ENCODE measurements at places on chromosomes 16 and 17.
A peak's percentile ranks its signal among the peaks of the same experiment; 100 is the strongest.

DNA sequence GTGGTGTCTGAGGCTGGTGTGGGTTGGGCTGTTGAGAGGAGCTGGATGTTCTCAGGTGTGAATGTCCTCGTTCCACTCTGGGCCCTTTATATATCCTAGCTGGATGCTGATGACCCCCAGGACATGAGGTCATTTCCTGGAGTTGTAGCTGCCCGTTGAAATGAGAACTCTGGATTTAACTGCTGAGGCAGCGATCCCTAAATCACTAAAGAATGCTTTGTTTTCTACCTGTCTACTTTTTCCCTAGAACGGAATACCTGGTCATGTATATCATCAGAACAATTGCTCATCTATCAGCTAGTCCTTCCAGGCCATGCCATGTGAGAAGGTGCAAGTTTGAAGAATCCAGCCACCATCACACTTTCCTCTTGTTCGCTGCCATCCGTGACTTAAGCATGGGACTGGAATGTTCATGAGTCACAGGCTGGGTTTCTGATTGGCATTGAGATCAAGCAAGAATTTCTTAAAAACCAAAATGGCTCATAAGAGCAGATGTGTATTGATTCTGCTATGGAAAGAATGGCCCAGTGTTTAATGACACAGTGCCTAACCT is at the start of gene KRTAP2-3:
TSS of gene KRTAP2-3 (minus strand) at position 63 of the 553 bp plus-strand sequence. CDS start 64 bp downstream, outside the sequence.
- peak; percentile 14 for DNase-seq

- DNase-seq = no peak
Observed at GRCh38 chr17:82050761-82051641, 610 bp downstream of the RFNG start.

- no peak for DNase-seq
Observed at GRCh38 chr17:77510133-77510796, 369.5 kb downstream of the SEC14L1 start.

DNA sequence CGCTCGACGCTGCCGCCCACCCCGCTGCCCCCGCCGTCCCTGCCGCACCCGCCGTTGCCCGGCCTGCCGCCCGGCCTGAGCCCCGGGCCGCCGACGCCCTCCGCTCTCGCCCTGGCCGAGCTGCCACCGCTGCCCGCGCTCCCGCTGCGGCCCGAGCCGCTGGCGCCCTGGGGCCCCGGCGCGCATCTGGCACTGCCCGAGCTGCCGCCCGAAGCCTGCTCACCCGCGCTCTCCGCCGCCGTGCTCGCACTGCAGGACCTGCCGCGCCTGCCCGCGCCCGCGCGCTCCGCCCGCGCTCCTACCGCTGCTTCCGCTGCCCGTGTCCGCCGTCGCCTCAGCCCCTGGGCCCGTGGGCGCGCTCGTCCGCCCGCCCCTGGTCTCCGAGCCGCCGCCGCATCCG is 8.4 kb upstream of the CLDN9 start:
- DNase-seq = no peak

DNA sequence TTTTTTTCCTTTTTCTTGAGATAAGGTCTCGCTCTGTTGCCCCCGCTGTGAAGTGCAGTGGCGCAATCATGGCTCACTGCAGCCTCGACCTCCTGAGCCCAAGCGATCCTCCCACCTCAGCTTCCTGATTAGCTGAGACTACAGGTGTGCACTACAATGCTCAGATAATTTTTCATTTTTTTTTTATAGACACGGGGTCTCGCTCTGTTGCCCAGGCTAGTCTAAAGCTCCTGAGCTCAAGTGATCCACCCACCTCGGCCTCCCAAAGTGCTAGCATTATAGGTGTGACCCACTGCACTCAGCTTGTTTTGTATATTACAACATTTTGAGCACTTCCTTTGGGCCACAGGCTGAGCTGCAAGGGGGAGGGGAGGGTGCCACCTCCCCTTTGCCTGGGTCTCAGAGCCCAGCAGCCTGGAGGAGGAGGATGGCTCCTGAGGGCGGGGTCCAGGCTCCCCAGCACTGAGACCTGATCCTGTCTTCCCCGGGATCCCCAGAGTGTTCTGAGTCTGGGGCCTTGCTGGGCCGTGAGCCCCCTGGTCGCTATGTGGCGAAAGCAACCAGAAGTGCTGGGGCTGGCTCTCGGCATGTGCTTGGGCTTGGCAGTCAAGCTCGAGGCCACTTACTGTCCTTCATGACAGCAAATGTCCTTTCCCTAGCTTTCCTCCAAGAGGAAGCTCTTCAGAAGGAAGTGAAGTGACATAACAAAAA is 8.1 kb downstream of the DEF8 start:
- peak; percentile 91 for DNase-seq

- no peak for DNase-seq
Observed at GRCh38 chr16:72956124-72957064, 91.5 kb downstream of the ZFHX3 start.

- no peak for DNase-seq
Observed at GRCh38 chr17:9798724-9799123, 7.3 kb upstream of the DHRS7C start.

GRCh38 chr16:23348579-23349469 is 46.7 kb downstream of the SCNN1B start:
- no peak for DNase-seq

GRCh38 chr16:48004141-48004695 is 151.6 kb downstream of the ABCC12 start:
- no peak for DNase-seq

DNA sequence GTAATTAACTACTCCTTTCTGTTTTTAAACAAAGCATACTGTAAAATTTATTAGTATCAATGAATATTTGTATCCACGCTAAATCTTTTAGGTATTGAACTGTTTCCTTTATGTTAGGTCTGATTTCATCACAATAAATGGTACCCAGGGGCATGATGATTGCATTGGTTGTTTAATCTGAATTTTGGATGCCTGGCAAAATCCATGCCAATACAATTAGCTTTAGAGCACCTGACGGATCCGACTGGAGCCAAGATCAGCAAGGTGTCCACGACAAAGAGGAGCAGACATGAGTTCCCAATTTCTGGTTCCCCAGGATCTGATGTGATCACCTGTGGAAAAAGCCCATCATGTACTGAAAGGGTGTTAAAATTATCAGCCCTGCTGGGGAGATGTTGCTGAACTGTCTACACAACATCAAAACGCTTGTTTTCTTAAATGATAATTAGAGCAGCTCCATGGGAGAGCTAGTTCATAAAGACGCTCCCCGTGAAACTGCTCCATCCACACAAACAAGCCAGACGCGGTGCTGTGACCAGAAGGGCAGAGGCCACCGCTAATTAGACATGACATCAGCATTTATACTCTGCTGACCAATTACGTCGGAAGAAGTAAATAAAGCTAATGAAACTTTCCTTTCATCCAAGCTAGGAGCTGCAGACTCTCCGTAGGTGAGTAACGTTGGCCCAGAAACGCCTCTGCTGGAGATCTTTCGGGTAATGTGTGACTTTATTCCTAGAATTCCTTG is 151.7 kb downstream of the CPPED1 start:
- no peak for DNase-seq

GRCh38 chr16:24165273-24165672 is 90.9 kb upstream of the CACNG3 start:
- DNase-seq = no peak

GRCh38 chr17:46895171-46895570 is 27.8 kb upstream of the GOSR2 start:
- no peak for DNase-seq

DNA sequence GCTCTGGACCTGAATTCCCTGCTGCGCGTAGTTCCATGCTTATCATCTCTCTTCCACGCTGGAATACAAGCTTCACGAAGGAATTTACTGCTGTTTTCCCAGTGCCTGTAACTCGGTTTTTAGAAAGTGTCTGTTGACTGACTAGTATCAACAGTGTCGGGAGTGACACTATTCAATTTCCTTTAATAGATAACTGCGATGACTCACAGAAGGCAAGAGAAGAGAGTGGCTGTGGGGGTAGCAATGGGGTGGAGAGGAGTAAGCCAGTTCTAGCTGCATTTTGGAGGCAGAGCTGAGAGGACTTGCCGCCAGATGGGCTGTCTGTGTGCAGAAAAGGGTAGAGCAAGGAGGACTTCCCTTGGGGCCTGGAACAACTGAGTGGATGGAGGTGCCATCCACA is 25.2 kb downstream of the B4GALNT2 start:
- DNase-seq = no peak

- peak; percentile 20 for DNase-seq
Observed at GRCh38 chr16:72044825-72045359, 9.4 kb upstream of the HP start.

DNA sequence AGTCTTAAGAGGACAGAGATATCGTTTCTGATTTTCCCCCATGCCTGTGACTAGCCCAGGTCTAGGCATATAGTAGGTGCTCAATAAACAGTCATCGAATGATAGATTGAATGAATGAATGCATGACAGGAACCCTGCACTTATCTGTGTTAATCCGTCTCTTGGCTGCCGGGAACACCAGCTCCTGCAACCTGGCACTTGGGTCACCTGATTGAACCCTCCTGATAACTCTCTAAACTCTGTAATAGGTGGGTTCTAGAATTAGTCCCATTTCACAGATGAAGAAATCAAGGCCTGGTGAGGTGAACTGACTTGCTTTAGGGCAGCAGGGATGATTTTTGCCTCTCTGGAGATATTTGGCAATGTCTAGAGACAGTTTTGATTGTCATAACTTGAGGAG is 43.7 kb downstream of the ABCC1 start:
- no peak for DNase-seq

GRCh38 chr16:12265108-12265507 is 288.6 kb downstream of the SNX29 start:
- DNase-seq = no peak

GRCh38 chr17:4908711-4909496 is 6.0 kb upstream of the CHRNE start:
- peak; percentile 88 for DNase-seq

DNA sequence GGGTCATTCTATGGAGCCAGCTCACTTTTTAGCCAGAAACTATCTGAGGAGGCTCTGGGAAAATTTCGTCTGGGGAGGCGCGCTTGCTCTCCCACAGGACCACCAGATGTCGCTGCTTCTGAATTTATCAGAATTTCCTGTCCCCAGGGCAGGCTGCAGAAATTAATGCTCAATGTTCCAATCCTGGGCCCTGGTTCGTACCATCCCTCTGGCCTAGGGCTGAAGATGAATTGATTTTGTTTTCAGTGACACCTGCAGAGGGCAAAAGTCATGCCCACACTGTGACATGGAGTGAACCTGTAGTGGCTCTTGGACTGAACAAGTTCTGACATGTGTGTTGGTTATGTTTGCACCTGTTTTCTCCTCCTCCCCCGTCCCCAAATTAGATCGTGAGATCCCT is 482.6 kb downstream of the NPIPA7 start:
- peak; percentile 77 for DNase-seq

DNA sequence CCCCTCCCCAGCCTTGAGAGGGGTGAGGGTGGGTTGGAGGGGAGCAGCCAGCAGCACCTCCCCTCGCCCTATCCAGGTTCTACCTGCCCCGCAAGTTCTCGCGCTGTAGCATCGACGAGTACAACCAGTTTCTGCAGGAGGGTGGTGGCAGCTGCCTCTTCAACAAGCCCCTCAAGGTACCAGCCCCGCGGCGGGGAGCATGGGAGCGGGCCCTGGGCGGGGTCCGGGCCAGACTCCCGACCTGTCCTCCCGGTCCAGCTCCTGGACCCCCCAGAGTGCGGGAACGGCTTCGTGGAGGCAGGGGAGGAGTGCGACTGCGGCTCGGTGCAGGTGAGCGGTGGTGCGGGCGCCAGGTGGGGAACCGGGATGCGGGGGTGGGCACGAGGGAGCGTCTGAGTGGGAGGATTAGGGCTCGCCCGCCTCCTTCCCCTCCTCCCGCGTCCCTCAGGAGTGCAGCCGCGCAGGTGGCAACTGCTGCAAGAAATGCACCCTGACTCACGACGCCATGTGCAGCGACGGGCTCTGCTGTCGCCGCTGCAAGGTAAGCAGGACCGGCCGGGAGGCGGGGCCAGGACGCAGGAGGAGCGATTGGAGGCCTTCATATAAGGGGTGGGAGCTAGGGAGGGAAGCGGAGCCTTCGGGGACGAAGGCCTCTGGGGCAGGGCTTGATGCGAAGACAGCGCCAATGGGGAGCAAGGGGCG is 16.5 kb downstream of the ADAM11 start:
- peak; percentile 100 for DNase-seq

GRCh38 chr17:30823421-30823820 is 1.1 kb downstream of the CRLF3 start:
- DNase-seq = peak; percentile 52

- no peak for DNase-seq
Observed at GRCh38 chr17:6981426-6981825, 14.4 kb upstream of the ALOX12 start.

GRCh38 chr17:47338026-47338425 is 14.3 kb downstream of the EFCAB13 start:
- no peak for DNase-seq

- peak; percentile 78 for DNase-seq
Observed at GRCh38 chr16:11386791-11387546, 41.7 kb downstream of the RMI2 start.

DNA sequence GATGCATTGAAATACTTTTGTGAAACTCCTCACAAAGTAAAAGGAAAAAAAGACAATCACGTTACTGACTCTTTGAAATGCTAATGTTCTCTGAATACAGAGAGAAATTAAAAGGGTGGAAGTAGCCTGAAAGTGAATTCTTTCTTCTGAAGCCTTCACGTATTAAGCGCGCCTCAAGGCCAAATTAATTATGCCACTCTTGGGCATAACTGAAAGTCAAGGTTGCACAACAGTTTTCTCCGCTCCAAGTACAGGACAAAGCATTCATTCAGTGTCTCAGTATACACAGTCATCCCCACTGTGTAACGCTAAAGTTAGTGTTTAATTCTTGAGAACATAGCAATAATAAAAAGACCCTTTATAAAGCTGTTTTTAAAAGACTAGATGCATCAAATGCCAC is 21.5 kb downstream of the PARN start:
- peak; percentile 61 for DNase-seq

DNA sequence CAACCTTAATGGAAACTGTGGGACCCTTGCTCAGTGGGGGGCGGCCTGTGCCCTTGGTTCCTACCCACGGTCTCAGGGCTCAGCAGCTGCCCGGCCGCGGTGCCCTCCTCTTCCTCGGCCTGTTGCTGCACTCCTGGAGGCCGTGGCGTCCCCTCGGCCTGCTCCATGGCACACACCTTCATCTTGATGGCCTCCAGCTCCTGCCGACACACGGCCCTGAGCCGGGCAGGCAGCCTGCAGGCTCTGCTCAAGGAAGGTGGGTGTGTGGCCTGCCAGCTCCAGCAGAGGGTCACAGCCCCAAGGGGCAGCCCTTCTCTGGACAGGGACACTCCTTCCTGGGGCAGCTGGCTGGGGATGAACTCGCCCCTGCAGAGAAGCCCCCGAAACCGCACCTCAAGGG is 718 bp downstream of the PABPN1L start:
- DNase-seq = no peak

- no peak for DNase-seq
Observed at GRCh38 chr16:64962786-64963185, 159.1 kb downstream of the CDH11 start.

- no peak for DNase-seq
Observed at GRCh38 chr17:61478790-61479492, 26.7 kb downstream of the TBX4 start.

DNA sequence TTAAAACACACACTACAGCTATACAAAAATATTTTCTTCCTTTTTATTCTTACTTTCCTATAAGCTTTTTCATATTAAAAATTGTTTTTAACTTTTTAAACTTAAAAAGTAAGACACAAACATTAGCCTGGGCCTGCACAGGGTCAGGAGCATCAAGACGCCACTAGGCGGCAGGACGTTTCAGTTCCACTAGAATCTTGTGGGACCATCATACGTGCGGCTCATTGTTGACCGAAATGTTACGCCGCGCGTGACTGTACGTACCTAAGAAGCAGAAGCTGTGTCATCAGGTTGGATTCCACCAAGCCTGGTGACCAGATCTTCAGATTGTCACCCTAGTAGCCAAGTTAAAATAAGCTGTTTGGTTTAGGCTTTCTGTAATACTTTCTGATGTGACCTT is 47.1 kb downstream of the USP10 start:
- DNase-seq = no peak
